ENCODE measurements at places on chromosomes 2 and 18.

- no peak for ATAC-seq
Observed at GRCh38 chr2:99644419-99644787, 154.6 kb upstream of the REV1 start.

- no peak for ATAC-seq
Observed at GRCh38 chr18:59388817-59389216, 29.8 kb upstream of the LMAN1 start.

- no peak for ATAC-seq
Observed at GRCh38 chr2:12613137-12613835, 103.5 kb upstream of the TRIB2 start.

- ATAC-seq: no peak
Observed at GRCh38 chr18:50797142-50797541, 22.7 kb downstream of the MRO start.

GRCh38 chr2:15971831-15972522 is 31.6 kb downstream of the MYCN start:
- ATAC-seq: no peak

GRCh38 chr2:23622966-23623675 is 238.1 kb downstream of the KLHL29 start:
- ATAC-seq: no peak

Data from activated CD4-positive, CD25-positive, alpha-beta regulatory T cell treated with anti-CD3 and anti-CD28 coated beads, Interleukin-2, amount 50 U/mL, for 24 hours (primary cell).